Uterus (tissue), 4 donors: ENCODE measurements at places on chromosomes 5 and 9. TPM values are rescaled to one million over a fixed set of nuclear protein-coding genes. Genes with fewer than 3 reads are reported as not detected.

GRCh38 chr5:181047921-181048320 lies 7.9 kb downstream of the BTNL9 start:
- no peak for DNase-seq
- H3K4me1 ChIP-seq: no peaks in the 10 kb centered on the region
- H3K4me3 ChIP-seq: no peak overlapping the region
- H3K27ac ChIP-seq: no peak overlapping the region
- no peaks in the 10 kb centered on the region for H3K36me3 ChIP-seq

GRCh38 chr5:94618493-94619328 lies at the start of the genes KIAA0825 and SLF1:
Gene KIAA0825, minus strand, starts transcription at chr5:94618604. Its CDS starts 81,478 bp downstream, at chr5:94537126.
Gene SLF1, plus strand, starts transcription at chr5:94618669. Its CDS starts 10,142 bp downstream, at chr5:94628811.
- H3K4me1 ChIP-seq: peaks cover 6% of the 10 kb centered on the region
- H3K27ac ChIP-seq: peak within 1 kb of the TSS; percentile 41
- no peaks in the 10 kb centered on the region for H3K27me3 ChIP-seq
- DNase-seq: peak; percentile 80

DNA sequence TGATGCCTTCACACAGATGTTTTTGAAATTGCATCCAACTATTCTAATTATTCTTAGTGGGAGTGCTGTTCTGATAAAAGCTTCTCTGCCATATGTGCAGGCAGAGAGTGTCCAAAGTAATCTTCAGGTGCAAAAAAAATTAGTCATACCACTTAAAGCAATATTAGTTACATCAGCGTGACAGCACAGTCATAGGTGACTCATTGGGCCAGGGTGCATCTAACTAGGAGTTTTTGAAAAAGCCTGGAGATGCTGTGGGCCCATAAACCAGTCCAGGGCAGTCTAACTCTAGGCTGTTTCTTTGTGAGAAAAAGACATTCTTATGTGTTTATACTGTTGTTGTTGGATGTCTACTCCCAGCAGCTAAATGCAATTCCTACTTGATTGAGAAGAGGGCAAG lies 33.0 kb upstream of the C6 start:
- H3K36me3 ChIP-seq: no peaks in the 10 kb centered on the region
- DNase-seq: peak; percentile 38
- no peak overlapping the region for H3K27ac ChIP-seq
- no peaks in the 10 kb centered on the region for H3K27me3 ChIP-seq

DNA sequence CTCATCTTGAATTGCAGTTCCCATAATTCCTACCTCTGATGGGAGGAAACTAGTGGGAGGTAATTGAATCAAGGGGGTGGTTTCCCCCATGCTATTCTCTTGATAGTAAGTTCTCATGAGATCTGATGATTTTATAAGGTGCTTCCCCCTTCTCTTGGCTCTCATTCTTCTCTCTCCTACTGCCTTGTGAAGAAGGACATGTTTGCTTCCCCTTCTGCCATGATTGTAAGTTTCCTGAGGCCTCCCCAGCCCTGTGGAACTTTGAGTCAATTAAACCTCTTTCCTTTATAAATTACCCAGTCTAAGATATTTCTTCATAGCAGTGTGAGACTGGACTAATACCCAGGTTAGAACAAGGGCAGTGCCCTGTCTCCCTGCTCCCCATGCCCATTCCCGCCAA lies 7.5 kb upstream of the TRIO start:
- H3K36me3 ChIP-seq: no peaks in the 10 kb centered on the region
- no peaks in the 10 kb centered on the region for H3K4me1 ChIP-seq
- no peaks in the 10 kb centered on the region for H3K27me3 ChIP-seq
- H3K27ac ChIP-seq: no peak overlapping the region
- no peak overlapping the region for H3K4me3 ChIP-seq

PHF19 gene
- total RNA-seq: 12.6 TPM

SHOC1 gene
- 1.0 TPM for total RNA-seq
